ENCODE measurements at places on chromosomes 11 and 22.

- H3K4me3 ChIP-seq, result no peak overlapping the region
- no peaks in the 10 kb centered on the region for H3K27me3 ChIP-seq
- H3K27ac ChIP-seq, result no peak overlapping the region
- H3K36me3 ChIP-seq, result no peaks in the 10 kb centered on the region
Measured at GRCh38 chr11:85705800-85706199, 19.8 kb upstream of the CCDC89 start.

- H3K4me1 ChIP-seq, result no peaks in the 10 kb centered on the region
- no peaks in the 10 kb centered on the region for H3K36me3 ChIP-seq
- DNase-seq, result no peak
- H3K27ac ChIP-seq, result no peak overlapping the region
- H3K4me3 ChIP-seq, result no peak overlapping the region
Measured at GRCh38 chr11:88402784-88403183, 65.2 kb upstream of the CTSC start.

GRCh38 chr11:32885556-32885955 lies 7.1 kb upstream of the QSER1 start:
- no peak overlapping the region for H3K4me3 ChIP-seq
- H3K27me3 ChIP-seq, result no peaks in the 10 kb centered on the region
- no peaks in the 10 kb centered on the region for H3K4me1 ChIP-seq
- no peak overlapping the region for H3K27ac ChIP-seq
- no peak for DNase-seq
- H3K36me3 ChIP-seq, result no peaks in the 10 kb centered on the region

DNA sequence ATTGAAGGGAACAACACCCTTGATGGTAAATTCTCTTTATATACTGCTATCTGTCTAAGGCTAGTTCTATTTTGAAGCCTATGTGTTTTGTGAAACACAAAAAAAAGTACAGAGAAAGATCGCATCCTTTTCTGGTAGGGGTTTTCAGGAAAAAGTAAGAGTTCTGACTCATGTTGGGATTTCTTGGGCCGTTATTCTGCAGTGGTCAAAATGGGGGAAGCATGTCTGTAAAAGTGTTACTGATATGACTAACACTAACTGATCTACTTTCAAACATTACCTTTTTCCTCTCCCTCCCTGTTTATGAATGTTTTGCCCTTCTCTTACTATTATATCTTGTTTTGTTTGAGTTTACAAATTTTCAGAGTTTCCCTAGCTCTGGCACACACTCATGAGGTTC lies 53.9 kb downstream of the CTNND1 start:
- H3K4me3 ChIP-seq, result no peak overlapping the region
- peaks cover 1% of the 10 kb centered on the region for H3K27me3 ChIP-seq
- H3K27ac ChIP-seq, result no peak overlapping the region
- H3K4me1 ChIP-seq, result no peaks in the 10 kb centered on the region
- H3K36me3 ChIP-seq, result no peaks in the 10 kb centered on the region
- no peak for DNase-seq

GRCh38 chr11:15159085-15159484 lies 44.4 kb downstream of the INSC start:
- no peak for DNase-seq
- no peaks in the 10 kb centered on the region for H3K4me1 ChIP-seq
- H3K4me3 ChIP-seq, result no peak overlapping the region
